Stimulated activated CD4-positive, alpha-beta T cell treated with anti-CD3 and anti-CD28 coated beads, Interleukin-1b, Interleukin-23, amount 100 ng/mL, for 4 hours (primary cell): ENCODE measurements at places on chromosomes 6 and 20.

DNA sequence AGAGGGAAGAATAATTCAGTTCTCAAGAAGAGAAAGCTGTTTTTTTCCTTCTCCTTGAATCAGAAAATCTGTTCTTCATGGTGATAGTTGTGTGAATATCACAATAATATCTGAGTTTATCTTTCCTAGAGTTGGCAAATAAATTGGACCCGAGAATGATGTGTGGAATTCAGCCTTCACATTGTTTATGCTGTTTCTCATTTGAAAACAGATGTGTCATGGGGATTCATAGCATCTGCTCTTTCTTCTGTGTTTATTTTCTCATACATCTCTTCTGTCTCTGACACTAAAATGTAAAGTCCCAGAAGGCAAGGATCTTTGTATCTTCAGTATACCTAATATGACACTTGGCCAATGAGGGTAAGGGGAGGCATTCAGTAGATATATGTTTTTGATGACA is 103.6 kb upstream of the SGK1 start:
- DNase-seq = no peak

DNA sequence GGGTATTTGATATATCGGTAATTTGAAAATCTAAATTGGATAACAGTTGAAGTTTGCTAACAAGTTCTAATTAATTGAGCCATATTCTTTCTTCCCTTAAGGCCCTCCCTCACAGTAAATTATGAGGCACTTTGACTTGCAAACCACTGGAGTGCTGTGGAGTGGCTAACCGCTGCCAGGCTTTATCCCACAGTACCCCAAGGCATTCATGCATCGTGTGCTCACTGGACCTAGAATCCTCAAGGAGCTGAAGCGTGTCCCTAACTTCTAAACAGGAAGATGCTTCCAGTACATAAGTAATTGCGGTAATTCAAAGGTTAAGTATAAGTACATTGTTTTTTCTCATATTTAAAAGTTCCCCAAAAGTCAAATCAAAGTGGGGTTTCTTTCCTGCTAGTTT is 499.9 kb downstream of the TFAP2A start:
- DNase-seq = no peak

DNA sequence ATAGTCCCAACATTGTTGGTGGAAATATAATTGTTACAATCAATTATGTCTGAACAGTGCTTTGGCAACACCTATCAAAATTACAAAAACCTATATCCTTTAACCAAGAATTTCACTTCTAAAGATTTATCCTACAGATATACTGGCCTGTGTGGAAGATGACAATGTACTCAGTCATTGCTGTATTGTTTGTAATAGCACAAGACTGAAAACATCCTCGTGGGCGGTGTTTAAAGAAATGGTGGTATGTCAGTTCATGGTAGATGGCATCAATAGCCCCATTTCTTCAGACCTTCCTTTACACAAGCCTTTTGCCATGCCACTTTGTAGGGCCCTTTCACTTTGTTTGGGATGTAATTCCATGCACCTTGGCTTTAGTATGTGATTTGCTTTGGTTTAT is 9.8 kb upstream of the TPBG start:
- DNase-seq = no peak

- DNase-seq = no peak
These were observed 134.8 kb upstream of the PHACTR3 start for GRCh38 chr20:59469267-59470252.

DNA sequence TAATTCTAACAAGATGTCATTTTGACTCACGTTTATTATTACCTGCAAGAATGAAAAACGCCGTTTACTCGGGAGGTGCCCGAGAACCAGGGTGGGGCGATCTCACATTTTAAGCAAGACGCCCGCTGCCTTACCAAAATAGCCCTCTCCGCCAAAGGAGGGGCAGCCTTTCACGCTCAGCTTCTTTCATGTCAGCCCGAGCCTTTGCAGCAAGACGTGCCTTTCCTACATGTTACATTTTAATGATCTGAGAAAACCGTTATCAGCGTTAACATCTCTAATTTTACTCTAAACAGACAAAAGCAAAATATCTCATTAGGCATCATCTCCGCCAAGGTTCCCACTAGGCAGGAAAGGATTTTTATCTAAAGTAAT is 2.0 kb downstream of the BACH2 start:
- no peak for DNase-seq

- no peak for DNase-seq
These were observed 7.8 kb upstream of the CDH4 start for GRCh38 chr20:61244213-61244612.

- DNase-seq = no peak
These were observed 27.6 kb downstream of the SSR1 start for GRCh38 chr6:7285416-7285815.

- no peak for DNase-seq
These were observed 20.8 kb downstream of the SLC24A3 start for GRCh38 chr20:19232997-19233794.

GRCh38 chr6:151175662-151176445 is 63.9 kb upstream of the AKAP12 start:
- no peak for DNase-seq
